ENCODE measurements at places on chromosomes 3 and 15.

DNA sequence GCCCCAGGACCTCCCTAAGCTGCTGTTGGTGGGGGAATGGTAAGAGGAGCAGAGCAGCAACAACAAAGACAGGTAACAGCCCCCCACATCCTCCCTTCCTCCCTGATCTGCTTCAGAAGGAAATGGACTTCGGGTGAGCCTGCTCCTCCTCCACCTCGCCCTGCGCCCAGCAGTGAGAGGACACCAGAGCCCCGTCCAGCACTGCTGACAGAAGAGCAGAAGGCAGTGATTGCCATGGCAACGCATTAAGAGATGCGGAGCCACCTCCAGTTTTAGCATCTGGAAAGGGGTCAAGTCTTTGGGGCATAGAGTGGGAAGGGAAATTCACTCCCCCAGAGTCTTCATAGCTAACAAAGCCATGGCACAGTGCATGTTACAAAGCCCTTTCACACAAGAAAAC is 77.6 kb upstream of the HRH1 start:
- no peak for DNase-seq

GRCh38 chr3:98726084-98726483 is 37.1 kb upstream of the ST3GAL6 start:
- peak; percentile 28 for DNase-seq

- no peak for DNase-seq
These were observed 174.5 kb upstream of the GAP43 start for GRCh38 chr3:115448851-115449250.

DNA sequence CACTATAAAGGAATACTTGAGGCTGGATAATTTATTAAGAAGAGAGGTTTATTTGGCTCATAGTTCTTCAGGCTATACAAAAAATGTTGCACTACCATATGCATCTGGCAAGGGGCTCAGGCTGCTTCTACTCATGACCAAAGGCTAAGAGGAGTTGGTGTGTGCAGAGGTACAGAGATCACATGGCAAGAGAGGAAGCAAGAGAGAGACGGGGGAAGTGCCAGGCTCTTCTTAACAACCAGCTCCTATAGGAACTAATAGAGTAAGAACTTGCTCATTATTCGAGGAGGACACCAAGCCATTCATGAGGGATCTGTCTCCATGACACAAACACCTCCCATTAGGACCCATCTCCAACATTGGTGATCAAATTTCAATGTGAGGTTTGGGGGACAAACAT is 6.0 kb upstream of the FNDC3B start:
- no peak for DNase-seq

DNA sequence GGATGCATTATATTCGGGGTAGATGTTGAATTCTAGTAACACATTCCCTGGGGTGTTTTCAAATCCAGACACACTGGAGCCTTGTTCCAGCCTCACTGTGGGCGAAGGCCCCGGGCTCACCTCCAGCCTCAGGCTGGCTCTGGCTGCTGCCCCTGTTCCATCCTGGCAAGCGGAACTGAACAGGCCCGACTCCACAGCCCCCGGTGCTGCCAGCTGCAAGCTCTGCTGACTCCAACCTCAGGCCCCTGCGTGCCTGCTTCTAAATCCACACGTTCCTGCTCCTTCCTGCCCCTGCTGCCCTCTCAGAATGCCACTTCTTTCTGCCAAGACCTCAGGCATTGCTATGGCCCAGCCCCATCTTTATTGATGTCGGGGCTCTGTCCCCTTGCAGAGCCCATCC is 90.6 kb downstream of the LIPC start:
- no peak for DNase-seq

DNA sequence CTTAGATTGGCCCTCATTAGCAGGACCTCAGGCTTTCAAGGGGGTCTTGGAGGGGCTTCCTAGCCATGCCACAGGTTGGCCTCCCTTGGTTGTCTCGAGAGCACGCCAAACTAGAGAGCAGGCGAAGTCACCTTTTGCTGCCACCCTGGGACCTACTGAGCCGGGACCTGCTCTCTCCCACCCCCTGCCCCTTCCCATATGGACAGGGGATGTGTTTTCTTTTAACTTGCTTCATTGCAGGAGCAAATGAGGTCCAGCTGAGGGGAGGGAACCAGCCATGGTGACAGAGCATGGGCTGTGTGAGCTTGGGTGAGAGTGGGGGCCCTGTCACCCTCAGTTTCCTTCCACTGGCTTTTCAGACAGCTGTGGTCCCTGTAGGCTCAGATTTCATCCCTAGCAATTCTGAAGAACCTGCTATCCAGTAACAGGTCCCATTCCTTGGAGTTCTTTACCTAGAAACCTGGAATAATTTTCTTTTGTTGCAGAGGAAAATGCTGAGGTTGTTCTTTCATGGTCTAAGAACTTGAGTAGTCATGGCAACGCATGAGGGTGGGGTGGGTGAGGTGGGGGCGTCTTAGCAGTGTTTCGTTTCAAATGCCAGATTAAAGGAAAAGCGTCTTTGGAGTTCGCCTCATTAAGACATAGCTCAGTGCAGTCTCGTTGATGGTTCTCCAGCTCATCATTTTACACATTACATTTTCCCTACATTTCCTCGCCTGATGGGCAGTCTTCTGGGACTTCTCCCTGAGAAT is 20.1 kb upstream of the MAGEF1 start:
- DNase-seq, result no peak

- DNase-seq, result peak; percentile 94
These were observed 544.1 kb upstream of the MDFIC2 start for GRCh38 chr3:70856414-70857162.

DNA sequence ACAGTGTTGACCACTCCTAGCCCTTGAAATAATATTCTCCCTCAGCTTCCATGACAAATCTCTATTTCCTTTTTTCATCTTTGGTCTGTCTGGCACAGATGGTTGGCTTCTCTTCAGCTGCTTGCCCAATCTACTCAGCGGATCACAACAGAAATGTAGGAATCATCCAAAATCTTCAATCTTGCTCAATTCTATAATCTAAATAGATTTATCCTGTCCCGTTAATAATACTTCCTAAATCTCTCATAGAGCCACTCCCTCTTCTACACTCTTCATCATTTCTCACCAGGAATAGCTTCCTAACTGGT is 3.8 kb downstream of the PEAK1 start:
- no peak for DNase-seq

- DNase-seq, result no peak
These were observed 13.8 kb downstream of the VPS18 start for GRCh38 chr15:40908095-40908494.

DNA sequence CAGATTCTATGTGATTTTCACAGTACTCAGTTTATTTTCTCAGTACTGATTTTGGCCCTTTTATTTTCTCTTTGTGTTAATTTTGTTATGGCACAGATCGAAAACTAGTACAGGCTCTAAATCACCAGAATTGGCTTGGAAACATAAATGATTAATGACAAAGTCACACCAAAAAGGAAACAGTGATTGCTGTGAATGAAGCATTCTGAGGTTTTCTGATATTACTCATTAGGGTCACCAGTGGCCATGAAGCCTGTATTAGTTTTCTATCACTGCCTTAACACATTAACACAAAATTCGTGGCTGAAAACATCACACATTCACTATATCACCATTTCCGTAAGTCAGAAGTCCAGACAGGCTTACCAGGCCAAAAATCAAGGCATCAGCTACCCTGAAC is 343.0 kb upstream of the THRB start:
- no peak for DNase-seq

GRCh38 chr15:57551715-57552677 is 39.7 kb upstream of the MYZAP start:
- DNase-seq, result peak; percentile 26

DNA sequence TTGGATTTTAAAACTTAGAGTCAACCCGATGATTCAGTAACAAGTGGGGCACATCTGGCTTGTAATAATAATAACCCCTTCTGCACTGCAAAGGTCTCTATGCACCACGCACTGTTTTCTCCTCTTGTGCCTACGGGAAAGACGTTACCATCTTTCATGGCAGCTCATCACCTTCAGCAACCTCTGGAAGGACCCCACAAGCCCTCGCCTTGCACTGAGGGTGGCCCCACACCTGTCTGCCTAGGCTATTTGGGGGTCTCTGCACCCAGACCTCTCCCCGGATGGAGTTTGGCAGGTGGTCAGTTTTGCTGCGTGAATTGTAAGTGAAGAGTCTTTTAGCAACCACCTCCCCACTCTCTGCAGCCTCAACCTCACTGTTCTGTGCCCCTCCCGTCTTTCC is 138.6 kb upstream of the MEF2A start:
- DNase-seq, result no peak

DNA sequence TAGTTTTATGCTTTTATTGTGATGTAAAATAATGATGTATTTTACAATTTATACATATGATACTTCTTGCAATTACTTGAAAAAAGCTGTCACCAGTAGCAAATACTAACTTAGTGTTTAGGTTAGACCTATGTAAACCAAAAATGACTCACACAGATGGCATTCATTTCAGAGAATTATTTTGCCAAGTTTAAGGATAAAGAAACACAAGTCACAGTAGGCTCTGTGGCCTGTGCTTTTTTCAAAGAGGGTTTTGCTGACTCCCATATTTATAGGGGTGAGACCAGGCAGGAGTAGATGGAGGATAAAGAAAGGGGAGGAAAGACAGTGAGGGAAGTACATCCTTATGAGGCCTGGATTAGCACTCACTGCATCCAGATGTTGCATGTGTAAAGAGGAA is 356.6 kb upstream of the NPAP1 start:
- DNase-seq, result no peak

GRCh38 chr3:100311011-100311410 is 23.5 kb upstream of the NIT2 start:
- no peak for DNase-seq

- no peak for DNase-seq
These were observed 51.4 kb upstream of the LIPC start for GRCh38 chr15:58380280-58380945.

DNA sequence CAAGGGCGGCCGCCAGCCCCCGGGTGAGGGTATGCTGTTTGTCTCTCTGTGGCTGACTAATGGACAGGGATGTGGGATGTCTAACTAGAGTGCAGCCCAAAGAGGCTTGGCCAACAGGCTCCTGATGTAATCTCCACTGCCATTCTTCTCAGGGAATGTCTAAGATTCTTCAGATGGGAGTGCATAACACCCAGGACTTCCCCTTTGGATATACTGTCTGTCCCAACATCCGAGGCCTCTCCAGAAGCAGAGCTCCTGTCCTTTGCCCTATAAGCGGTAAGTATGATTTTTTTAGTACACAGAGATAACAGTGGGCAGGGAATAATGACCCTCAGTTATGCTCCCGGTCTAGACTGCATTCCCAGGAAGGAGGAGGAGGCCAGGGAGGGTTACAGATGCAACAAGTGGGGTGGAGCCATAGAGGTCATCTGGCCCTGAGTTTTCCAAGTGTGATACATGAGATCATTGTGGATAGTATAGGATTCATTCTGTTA is 62.5 kb upstream of the SLCO2A1 start:
- no peak for DNase-seq

- no peak for DNase-seq
These were observed 182.1 kb downstream of the ARRDC4 start for GRCh38 chr15:98142572-98142971.

DNA sequence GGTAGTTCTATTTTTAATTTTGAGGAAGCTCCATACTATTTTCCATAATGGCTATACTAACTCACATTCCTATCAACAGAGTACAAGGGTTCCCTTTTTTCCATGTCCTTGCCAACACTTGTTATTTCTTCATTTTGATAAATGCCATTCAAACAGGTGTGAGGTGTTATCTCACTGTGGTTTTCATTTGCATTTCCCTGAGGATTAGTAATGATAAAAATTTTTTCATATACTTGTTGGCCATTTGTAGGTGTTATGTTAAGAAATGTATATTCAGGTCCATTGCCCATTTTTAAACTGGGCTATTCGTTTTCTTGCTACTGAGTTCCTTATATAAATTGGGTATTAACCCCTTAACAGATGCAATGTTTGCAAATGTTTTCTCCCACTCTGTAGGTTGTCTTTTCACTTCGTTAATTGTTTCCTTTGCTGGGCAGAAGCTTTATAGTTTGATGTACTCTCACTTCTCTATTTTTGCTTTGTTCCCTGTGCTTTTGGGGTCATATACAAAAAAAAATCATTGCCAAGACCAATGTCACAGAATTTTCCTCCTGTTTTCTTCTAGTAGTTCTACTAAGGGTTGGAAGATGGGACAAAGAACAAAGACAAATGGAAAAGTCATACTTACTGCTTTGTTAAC is 11.0 kb upstream of the VPS39 start:
- no peak for DNase-seq

- DNase-seq, result no peak
These were observed 83.9 kb downstream of the CHSY1 start for GRCh38 chr15:101167753-101168462.

DNA sequence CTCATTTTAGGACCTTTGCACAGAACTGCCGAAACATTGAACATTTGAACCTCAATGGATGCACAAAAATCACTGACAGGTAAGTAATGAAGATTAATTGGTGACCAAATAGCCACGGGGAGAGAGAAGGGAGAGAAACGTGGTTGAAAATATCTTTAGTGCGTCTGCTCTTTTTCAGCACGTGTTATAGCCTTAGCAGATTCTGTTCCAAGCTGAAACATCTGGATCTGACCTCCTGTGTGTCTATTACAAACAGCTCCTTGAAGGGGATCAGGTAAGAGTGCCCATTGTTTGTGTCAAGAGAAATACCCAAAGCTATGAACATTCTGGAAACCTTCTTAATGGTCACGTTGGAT is 67.1 kb downstream of the UBP1 start:
- DNase-seq, result no peak

DNA sequence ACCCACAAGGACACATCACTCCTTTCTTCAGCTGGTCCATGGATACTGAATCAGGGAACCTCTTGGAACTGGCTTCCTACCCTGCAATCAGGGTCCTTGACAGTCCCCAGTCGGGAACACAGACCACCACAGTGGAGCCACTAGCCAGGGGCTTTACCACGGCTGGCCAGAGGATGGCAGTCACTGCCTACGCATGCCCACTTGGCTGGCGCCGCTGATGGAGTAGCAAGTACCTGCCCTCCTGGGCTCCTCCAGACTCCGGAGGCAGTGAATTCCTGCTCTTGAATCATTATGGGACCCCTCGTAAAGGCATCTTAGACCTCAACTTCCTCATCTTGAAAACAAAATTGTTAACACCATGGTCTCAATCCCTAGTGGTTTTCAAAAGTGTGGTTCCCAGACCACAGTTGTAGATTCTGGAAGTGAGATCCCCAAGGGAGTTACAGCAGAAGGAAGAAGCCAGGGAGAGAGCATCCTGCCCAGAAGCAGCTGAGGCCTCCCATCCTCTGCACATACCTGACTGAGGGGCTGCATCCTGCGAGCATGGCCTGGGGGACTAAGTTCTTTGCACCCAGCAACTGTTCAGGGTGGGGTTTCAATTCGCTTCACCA is 9.1 kb upstream of the SKIC8 start:
- no peak for DNase-seq

DNA sequence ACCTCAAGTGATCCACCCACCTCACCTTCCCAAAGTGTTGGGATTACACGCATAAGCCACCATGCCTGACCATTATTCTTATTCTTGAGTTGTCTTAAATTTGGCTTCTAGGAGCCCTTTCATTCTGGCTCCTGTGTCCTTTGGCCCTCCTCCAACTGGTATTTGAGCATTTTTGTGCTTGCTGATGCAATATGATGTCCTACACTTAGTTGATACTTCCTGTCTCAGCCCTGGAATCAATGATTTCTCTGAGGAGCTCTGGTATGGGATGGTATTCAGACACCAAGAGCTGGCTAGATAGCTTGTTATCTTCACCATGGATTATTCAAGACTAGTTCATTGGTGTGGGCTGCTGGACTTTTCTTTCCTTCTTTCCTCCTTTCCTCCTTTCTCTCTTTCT is 25.4 kb downstream of the ZNF621 start:
- DNase-seq, result no peak

- no peak for DNase-seq
These were observed 445.3 kb downstream of the NAALADL2 start for GRCh38 chr3:175304404-175304803.

- DNase-seq, result no peak
These were observed 15.3 kb upstream of the TBC1D21 start for GRCh38 chr15:73858062-73858461.

All from AG04449 (cell line).